ENCODE measurements at places on chromosomes 11 and 22.

- DNase-seq, result no peak
These were observed 54.8 kb downstream of the PTPRJ start for GRCh38 chr11:48034926-48035871.

DNA sequence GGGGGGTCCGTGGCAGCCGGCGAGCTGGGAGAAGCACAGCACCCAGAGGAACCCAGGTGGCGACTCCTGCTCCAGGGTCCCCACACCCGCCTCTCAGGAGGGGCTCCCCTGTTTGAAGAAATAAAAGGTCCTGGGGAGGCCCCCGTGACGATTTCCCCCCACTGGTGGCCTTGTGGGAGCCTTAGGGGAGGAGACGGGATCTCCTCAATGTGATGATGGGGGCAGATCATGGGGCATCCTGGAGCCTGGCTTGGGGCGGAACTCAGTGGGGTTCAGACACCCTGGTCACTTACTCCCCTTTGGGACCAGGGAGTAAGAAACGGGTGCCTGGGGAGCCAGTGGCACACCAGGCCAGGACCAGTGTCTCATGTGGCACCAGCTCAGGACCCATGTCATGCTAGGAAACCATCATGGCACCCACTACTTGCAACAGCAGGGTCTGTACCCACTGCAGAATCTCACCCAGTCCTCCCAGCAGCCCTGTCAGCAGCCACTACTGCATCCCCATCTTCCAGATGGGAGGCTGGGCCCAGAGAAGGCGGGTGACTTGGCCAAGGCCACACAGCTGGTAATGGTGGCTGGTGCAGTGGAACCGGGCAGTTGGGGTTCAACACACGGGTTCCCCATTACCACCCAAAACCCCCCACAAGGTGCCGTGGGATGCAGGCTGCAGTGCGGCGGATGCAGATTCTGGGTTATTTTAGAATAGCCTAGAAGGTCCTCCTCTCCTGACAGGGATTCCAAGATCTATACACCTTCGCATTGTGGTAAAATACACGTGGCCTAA, 130.7 kb downstream of the CTTN start:
- DNase-seq, result no peak

- DNase-seq, result no peak
These were observed 58.1 kb downstream of the CHRDL2 start for GRCh38 chr11:74672956-74673692.

- DNase-seq, result peak; percentile 56
These were observed at the start of gene DEPDC7 for GRCh38 chr11:33015621-33016551. TSS of gene DEPDC7 (plus strand) at chr11:33015878. CDS start at chr11:33015956, 78 bp downstream.

DNA sequence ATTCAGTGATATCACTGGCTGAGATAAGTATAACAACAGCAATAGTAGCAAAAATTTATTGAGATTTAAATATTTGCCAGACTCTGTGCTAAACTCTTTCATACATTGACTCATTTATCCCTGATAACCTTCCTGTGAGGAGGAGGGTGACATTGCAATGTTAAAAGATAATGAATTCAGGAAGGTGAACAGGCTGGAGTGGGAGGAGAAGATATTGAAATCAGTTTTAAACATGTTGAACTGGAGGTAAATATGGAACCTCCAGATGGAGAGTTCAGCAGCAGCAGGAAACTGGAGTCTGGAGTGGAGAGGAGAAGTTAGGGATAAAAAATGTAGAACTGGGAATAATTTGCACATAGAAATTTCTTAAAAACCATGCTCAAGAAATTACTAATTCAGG, 142.0 kb upstream of the FAT3 start:
- DNase-seq, result no peak

DNA sequence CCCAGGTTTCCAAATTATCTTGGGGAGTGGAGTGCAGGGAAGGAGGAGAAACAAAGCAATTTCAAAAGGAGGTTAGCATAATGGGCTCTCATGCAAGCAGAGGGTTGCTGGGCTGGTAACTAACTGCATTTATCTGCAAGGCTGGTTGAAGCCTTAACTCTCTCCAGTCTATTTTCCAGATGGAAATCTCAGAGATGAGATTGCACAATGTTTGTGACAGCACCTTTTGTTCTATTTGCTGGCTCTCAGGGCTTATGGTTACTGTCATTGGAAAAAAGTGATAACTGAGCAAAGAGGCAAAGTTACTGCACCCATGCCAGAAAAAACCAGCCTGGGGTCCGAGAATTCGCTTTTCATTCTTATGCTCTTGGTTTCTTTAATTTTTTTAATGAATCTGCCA, 33.2 kb downstream of the ABCC8 start:
- DNase-seq, result no peak

- peak; percentile 21 for DNase-seq
These were observed 29.3 kb upstream of the TCF20 start for GRCh38 chr22:42299586-42300258.

DNA sequence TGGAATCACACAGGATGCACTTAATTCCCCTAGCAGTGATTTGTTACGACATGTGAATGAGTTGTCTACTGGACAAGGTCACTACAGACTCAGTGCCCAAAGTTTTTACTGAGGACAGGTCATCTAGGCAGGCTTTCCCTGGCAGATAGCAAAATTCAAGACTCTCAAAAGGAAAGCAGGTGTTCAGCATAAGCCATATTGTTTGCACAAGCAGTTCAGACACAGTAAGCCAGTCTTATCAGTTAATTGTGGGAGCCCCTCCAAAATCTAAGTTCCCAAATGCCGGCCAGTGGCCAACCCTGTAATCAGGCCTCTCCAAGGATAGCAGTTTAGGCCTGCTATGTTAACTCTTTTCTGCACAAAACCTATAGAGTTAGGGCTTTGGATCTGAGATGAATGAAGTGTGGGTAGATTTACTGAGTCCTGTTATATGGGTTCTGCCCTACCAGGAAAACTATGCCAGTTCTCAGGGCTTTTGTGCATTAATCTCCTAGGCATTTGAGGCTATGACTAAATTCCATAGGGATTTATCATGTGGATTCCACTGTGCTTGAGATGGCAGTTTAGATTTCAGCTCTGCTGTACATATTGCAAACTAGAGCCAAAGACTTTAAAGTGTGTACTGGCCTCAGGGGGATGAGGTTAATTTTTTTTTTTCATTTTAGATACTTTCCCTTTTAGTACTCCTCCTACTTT, 4.8 kb upstream of the ARHGEF12 start:
- no peak for DNase-seq

DNA sequence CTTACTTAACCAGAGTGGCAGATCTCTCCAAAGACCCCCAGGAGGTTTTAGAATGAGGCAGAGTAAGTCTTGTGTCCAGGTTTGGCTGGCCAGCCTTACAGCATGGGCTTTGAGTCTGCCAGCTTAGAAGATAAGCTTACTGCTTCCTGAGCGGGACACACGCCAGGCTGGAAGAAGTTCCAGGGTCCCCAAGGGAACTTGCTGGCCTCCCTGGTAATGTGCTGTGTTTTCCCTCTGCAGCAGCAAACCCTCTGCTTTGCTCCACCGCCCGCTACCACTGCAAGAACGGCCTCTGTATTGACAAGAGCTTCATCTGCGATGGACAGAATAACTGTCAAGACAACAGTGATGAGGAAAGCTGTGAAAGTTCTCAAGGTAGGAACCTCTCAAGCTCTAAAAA, 154.2 kb downstream of the LDLRAD3 start:
- DNase-seq, result no peak

- no peak for DNase-seq
These were observed 472.2 kb downstream of the SOX6 start for GRCh38 chr11:15884141-15884540.

DNA sequence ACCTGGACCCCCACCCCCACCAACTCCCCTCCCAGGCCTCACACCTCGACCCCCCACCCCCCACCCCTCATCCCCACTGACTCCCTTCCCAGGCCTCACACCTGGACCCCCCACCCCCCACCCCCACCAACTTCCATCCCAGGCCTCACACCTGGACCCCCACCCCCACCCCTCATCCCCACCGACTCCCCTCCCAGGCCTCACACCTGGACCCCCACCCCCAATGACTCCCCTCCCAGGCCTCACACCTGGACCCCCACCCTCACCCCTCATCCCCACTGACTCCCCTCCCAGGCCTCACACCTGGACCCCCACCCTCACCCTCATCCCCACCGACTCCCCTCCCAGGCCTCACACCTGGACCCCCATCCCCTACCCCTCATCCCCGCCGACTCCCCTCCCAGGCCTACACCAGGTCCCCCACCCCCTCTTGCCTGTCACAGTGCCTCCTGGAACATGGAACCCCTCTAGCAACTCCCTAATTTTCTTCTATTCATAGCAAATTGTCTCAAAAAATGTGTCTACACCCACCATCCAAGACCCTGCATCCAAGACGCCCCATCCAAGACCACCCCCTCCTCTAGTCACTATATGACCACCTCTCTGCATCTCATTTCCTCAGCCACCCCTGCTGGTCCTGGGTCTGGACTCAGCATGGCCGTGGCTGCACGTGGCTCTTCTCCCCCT, 36.9 kb upstream of the BRSK2 start:
- no peak for DNase-seq

DNA sequence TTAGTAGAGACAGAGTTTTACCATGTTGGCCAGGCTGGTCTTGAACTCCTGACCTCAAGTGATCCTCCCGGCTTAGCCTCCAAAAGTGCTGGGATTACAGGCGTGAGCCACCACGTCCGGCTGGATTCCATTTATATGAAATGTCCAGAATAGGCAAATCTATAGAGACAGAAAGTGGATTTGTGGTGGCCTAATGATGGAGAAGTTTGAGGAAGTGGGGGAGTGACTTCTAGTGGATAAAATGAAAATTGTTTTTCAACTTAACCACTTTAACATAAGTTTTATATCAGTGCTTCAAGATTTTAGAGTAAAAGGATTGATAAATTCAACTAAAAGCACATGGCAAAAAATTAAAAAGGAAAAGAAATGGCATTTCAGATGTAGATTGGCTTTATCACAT, 66.2 kb downstream of the HIPK3 start:
- DNase-seq, result no peak

DNA sequence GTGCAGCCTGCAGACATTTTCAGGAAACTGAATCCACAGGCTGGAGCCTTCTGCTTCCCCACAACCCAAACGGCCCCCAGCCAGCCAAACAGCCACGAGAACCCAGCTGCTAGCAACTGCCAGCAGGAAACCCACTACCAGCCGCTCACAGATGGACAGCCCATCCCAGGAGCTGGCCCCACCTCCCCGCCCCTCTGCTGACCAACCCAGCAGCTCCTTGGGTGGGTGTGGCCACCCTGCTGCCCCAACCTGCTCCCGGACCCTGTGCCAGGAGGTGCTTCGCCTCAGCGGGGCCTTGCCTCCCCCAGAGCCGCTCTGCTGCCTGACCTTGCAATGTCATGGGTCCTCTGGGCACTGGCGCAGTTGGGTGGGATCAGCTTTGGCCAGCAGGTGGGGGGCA, 8.2 kb upstream of the CCDC188 start:
- DNase-seq, result no peak

DNA sequence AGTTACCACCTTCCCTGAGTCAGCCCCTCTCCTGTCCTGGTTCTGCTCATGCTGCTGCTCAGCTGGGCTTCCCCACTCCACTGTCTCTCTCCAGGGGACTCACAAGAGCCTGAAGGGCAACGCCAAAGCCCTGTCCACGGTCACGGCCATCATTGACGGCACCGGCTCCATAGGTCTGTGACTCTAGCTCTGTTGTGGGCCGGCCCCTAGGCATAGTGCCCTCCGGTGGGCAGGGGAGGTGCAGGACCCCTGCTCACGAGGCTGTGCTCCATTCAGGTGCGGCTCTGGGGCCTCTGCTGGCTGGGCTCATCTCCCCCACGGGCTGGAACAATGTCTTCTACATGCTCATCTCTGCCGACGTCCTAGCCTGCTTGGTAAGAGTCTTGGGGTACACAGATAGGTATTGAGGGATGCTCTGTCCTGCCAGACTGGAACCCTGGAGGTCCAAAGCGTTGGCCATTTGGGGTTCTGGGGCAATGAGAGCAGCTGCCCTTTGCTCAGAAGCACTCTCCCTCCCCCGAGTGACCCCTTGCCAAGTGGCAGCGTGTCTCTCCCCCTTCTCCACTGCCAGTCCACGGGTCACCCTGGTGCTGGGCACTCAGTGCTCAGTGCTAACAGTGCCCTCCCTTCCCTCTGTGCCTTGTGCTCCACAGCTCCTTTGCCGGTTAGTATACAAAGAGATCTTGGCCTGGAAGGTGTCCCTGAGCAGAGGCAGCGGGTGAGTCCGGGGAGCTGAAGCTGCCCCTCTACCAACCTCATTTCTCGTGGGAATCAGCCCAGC, 22.4 kb downstream of the SLC37A2 start:
- DNase-seq, result no peak

DNA sequence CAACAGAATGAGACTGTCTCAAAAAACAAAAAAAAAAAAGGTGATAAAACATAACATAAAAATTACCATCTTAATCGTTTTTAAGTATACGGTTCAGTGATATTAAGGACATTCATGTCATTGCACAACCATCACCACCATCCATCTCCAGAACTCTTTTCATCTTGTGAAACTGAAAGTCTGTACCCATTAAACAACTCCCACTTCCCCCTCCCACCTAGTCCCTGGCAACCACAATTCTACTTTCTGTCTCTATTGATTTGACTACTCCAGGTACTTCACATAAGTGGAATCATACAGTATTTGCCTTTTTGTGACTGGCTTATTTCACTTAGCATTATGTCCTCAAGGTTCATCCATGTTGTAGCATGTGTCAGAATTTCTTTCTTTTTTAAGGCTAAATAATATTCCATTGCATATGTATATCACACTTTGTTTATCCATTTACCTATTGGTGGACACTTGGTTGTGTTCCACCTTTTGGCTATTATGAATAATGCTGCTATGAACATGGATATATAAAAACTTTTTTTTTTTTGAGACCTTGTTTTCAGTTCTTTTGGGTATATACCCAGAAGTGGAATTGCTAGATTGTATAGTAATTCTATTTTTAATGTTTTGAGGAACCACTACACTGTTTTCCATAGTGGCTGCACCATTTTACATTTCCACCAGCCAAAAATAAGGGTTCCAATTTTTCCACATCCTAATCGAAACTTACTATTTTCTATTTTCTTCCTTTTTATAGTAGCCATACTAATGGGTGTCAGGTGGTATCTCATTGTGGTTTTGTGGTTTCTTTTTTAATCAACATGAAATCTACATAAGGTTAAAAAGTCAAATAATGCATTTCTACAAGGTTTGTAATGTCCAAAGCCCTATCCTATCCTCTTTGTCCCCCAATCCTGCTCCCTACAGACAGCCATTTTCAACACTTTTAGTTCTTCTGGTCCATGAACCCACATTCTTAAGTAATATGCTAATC, 23.4 kb upstream of the PIK3C2A start:
- peak; percentile 7 for DNase-seq

DNA sequence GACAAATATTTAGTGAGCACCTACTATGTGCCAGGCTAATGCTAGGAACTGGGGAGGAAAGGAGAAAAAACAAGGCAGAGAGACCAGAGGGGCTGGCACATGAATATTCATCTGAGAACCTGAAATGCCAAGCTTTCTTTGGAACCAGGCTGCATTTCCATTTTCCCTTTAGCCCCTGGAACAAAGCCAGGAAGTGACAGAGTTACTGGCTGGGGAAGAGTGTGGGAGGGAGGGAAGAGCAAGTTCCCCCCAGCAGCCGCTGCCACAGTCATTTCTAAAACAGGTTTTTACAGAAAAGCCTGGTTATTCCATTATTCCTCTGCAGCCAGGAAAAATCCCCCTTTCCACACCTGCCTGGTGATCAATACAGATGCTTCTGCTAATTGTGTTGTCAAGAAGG, 97.0 kb downstream of the SPON1 start:
- DNase-seq, result no peak
